ENCODE measurements at places on chromosomes 1 and 21.
A peak's percentile ranks its signal among the peaks of the same experiment; 100 is the strongest.

DNA sequence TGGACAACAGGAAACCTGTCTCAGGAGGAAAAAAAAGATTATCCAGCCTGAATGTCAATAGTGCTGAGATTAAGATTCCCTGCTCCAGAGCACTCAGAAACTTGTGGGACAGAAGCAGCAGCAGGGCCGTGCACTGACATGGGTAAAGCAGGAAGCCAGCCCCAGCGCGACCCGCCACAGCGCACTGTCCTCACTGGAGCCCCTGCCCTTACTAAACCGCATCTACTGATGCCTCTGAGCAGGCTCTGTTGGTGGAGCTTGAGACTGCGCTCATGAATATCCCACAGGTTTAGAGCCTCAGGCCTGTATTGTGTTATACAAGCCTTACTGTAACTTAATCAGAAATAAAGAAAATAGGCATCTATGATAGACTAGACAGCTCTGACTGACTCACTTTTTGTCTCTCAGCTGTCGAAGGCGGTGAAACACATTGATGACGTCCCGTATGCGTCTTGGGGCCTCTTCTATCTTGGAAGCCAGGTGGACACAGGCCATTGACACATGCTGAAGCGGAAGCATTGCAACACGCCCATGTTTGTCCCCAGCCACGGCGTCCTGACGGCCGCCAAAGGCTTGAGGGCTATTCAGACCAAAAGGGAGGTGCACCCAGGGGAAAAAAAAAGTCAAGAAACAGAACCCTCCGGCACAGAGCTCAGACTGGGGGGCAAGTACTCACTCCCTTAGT is 1.2 kb downstream of the CCNL2 start:
- no peak for DNase-seq

DNA sequence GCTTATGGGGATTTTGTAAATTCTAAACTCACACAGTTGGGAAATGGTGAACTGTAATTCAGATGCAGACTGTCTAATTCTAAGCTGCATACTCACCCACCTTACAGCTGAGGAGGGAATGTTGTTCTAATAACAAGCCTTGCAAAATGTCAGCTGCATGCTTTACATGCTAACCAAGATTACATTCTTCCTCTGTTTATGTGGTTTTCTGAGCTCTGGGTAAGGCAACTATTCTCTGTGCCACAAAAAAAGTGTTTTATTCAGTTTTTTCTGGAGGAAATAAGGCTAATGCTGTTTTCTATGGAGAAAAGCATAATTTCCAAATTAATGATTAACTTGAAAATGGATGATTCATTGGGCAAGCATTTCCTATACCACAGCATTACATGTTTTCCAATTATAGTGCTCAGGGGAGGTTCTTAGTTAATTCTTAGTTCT is 64.9 kb downstream of the RGS13 start:
- DNase-seq: no peak

GRCh38 chr1:65200411-65200810 is 52.4 kb downstream of the AK4 start:
- DNase-seq: no peak

- no peak for DNase-seq
Measured at GRCh38 chr1:195122497-195122896, 1485.7 kb downstream of the KCNT2 start.

DNA sequence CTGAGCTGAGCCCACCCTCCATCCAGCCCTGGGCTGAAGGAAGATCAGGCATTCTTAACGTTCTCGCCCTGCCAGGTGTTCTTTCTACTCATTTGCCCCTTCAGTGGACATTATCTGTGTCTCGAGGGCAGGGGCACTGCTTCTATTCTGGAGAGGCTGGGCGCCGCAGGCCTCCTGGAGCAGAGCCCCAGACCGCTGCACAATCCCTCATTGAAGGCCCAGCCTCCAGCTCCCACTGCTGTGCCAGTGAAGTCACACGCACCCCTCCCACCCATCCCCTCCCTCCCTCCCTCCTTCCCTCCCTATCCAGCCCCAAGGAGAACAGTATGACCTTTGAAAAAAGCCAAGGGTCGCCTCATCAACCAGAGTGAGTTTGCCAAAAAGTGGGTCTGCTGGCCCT is 76.7 kb downstream of the NFASC start:
- DNase-seq: no peak

- DNase-seq: no peak
Measured at GRCh38 chr1:7043719-7044535, 258.7 kb downstream of the CAMTA1 start.

- no peak for DNase-seq
Measured at GRCh38 chr1:33971018-33971710, 107.3 kb downstream of the HMGB4 start.

DNA sequence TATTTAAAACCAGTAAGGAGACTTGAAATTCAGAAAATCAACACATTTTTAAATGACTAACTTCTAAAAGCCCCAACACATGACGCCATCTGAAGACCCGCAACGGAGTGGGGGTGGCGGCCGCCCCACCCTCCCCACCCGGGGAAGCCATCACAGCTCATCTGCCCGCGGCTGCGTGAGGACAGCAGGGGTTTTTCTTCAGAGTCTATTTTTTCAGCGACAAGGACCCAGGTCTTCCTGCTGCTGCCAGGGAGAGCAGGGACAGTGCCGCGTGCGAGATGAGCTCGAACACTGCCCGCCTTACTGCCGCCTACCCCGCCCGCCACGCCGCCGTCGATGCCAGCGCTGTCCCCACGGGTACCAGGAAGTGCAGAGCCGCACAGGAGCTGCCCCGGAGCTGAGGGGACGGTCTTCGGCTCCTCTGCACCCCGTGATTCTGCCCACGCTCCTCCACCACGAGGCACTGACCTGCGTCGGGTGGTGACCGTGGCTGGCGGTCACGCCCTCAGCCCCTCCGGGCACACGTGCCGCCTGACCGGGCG is 79.0 kb downstream of the SKI start:
- DNase-seq: no peak

GRCh38 chr1:233406339-233406960 is 78.9 kb downstream of the MAP3K21 start:
- DNase-seq: no peak

DNA sequence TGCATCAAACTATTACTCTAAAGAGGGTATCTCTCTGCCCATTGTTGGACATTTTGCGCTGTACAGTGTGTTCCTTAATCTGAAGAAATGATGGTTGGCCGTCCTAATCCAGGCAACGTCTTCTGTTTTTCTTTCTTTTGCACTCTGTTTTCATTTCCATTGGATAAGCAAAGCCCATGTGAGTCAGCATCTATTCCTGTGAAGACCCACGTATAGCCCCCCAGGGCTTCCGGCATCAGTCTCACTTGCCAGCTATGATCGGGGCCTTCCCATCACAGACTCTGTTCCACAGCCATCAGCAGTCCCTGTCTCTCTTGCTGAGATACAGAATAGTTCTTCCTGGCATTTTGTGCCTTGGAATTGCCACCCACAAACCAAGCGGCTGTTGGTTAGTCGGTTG is 29.2 kb upstream of the BRDT start:
- DNase-seq: no peak

DNA sequence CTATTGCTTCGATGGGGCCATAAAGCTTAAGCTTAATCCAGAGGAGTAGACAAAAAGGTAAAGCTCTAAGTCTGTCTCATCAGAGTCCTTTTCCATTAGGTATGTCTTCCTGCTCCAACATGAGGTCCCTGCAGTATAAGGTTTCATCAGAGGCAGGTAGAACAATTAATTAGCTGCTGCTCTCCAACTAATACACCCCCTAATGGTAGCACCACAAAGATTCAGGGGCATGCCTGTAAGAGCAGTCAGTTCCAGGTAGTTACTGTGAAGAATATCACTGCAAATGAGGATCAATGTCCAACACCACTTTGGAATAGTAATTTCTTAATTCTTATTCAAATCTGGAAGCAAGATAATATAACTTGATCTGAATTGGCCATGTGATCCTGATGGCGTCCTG is 160.3 kb upstream of the ESRRG start:
- DNase-seq: no peak

DNA sequence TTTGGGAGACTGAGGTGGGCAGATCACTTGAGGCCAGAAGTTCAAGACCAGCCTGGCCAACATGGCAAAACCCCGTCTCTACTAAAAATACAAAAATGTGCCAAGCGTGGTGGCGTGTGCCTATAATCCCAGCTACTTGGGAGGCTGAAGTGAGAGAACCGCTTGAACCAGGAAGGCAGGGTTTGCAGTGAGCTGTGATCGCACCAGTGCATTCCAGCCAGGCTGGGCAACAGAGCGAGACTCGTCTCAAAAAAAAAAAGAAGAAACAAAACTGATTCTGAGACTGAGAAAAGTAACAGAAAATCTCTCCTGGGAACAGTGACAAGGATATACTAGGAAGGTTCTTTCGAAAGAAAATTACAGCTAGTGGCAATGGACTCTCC is 20.9 kb downstream of the USP48 start:
- DNase-seq: no peak

- DNase-seq: no peak
Measured at GRCh38 chr21:27371115-27371974, 404.5 kb upstream of the ADAMTS5 start.

DNA sequence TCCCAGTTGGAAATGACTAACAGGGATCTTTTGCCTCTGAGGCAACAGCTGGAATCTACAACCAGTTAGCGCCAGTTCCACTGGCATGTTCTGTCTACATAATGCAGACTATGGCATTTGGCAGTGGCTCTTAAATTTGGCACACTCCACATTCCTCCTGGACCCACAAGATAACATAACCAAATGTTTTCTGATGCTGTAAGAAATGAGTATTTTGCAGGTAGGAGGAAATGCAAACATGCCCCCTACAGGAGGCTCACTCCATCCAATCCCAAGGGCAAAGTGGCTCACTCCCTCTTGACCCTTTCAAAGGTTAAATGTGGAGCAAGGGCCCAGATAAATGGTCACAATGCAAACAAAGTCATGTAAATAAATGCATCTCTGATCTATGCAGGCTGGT is 129.2 kb upstream of the PROX1 start:
- no peak for DNase-seq

DNA sequence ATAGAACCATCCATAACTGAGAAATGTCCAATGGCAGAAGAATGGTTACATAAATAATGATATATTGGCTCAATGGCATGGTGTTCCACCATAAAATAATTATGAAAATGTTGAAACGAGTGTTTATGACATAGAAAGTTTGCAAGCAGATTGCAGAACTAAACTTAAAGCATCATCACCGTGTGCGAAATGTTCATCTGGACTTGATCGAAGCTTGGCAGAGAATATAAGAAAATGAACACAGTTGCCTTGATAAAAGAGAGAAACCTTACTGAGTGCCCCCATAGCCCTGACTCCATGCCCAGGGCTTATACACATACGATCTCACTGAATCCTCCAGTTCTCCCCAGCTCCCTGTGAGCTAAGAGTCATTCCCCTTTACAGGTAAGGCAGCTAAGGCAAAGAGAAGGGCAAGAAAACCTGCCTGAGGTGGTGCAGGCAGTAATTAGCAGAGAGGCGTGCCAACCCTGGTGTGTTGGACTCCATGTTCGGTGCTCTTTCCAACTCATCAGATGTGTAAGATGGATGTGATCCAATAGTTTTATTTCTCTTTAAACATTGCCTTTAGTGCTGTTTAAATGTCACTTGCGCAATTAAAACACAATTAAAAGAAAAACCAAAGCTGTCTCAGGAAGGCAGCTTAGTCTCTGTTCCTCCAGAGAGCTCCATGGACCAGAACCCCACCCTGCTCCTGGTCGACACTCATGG is 21.8 kb upstream of the SPOCD1 start:
- DNase-seq: no peak

DNA sequence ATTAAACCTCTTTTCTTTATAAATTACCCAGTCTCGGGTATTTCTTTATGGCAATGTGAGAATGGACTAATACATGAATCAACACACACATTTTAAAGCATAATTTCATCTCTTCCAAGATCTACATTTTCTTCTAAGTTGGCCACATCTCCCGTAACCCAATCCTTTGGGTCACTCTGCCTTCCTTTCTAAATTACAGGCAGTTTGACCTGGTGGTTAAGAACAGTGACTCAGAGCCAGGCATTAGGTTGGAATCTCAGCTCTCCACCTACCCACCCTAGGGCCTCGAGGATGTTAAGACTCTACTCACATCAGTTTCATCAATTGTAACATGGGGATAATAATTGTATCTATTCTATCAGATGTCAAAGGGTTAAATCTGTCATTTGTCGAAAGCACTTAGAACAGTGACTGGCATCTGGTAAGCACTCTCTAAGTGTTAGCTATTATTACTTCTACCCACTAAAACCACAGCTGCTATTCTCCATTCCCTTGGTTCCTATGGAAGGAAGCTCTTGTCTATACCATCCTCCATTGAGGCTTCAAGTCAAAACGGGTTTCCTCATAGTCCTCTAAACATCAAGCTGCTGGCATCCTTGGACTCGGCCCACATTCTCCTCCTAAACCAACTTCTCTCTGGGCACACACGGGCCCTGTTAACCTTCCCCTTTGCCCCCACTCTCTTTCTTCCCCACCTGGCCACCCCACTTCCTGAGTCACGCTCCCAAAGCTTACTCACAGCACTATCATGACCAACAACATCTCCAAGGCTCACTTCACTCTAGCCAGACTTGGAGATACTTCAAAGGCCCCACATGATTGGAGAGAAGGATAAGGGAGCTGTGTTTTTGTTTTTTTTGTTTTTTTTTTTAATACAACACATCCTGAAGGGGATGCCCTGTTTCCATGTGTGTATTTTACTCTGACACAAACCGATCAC is 116.9 kb downstream of the TGFBR3 start:
- no peak for DNase-seq

GRCh38 chr1:25765923-25766589 is 33.9 kb upstream of the SELENON start:
- DNase-seq: no peak

- DNase-seq: no peak
Measured at GRCh38 chr1:209883341-209883971, 54.6 kb upstream of the SYT14 start.

GRCh38 chr1:7006996-7007871 is 222.0 kb downstream of the CAMTA1 start:
- DNase-seq: no peak

DNA sequence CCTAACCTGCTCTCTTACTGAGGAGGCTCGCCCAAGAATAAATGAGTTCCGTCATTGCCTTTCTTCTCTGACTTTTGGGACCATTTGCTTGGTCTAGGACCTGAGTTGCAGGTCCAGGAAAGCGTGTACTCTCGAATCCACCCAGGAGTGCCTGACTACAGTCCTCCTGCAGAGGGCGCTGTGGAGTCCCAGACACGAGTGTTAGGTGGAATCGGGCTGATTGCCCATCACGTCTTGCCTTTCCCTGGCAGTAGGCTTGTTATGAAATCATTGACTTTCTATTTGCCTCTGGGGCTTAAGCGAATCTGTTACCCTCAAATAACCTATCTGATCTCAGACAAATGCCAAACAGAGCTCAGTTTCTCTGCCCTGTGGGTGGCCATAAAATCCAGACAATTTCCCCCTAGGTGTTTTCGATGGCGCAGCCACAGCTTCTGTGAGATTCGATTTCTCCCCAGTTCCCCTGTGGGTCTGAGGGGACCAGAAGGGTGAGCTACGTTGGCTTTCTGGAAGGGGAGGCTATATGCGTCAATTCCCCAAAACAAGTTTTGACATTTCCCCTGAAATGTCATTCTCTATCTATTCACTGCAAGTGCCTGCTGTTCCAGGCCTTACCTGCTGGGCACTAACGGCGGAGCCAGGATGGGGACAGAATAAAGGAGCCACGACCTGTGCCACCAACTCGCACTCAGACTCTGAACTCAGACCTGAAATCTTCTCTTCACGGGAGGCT is at the start of gene IL20:
Gene IL20, plus strand, starts transcription at position 685 of the 733 bp plus-strand sequence. CDS start 230 bp downstream, outside the sequence.
- peak; percentile 81 for DNase-seq
